ENCODE measurements at places on chromosomes 4 and X.

GRCh38 chr4:67809502-67809901, 55.3 kb upstream of the GNRHR start:
- no peak for DNase-seq

DNA sequence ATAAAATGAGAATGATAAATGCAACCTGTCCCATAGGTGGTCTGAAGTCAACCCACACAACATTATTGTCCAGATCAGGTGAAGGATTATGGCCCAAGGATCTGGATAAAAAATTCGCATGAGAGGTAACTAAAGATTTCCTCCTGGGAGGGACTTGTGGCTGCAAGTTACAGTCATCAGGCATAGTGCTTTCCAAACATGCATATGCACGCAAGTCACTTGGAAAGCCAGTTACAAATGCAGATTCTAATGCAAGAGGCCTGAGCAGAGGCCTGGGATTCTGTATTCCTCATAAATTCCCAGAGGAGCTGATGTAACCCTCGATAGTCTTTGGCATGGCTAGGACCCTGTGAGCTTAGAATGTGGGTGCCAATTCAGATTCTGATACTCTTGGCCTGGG, 21.1 kb downstream of the HS3ST1 start:
- DNase-seq = no peak

DNA sequence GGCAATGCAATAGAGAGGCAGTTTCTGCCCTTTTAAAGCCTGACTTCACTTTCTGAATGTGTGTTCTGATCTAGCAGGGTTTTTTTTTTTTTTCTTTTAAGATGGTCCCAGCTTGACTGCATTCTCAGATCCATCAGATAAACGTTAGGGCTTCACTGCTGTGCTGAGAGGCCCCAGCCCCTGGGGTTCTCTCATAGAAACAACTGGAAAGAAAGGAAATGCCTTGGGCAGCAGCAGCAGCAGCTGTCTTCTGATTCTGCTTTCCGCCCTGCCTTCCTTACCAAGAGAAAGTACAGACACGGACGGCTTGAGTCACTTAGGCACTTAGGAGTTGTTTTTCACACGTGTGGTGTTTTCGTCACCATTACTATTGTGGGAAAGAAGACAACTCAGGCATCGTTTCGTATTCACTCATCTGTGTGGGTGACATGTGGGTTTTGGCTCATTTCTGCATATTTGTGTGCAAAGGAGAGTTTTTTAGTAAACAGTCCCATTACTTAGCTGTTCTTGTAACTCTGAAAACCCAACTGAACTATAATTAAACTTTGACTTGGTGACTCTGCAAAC, 172.0 kb downstream of the PTTG2 start:
- peak; percentile 52 for DNase-seq

DNA sequence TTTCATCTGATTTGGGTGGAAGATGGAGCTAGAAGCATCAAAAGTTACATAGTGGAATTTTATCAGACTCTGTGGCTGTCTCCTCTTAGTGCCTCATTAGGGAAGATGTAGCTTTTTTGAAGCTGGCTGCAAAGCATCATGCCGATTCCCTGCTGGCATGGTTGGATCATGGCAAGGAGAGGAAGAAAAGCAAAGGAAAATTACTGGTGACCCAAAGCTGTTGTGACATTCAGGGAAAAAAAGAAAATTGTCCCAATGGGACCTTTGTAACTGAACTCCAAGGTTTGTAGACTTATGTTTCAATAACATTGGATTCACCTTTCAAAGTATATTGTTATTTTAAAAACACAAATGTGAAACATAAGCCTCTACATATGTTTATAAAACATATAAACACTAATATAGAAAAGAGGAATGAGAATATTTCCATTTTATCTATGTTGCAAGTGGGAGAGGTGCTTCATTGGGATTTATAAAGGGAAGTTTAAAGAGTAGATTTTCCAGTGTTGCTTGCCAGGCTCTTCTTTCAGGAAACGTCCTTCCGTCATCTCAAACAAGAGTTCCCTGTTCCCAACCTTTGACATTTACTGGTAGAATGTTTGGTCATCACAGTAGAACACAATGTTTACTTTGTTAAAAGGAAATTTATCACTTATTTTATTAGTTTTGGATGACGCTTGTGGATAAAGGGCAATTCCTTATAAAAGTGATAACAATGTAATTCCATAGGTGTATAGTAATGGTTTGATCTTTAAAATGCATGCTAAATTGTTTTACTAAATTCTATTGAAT, 190.1 kb upstream of the GPRIN3 start:
- DNase-seq = no peak

GRCh38 chrX:57134702-57135101, 2.5 kb downstream of the SPIN2A start:
- no peak for DNase-seq

GRCh38 chr4:2861631-2862436, 18.2 kb downstream of the ADD1 start:
- no peak for DNase-seq

DNA sequence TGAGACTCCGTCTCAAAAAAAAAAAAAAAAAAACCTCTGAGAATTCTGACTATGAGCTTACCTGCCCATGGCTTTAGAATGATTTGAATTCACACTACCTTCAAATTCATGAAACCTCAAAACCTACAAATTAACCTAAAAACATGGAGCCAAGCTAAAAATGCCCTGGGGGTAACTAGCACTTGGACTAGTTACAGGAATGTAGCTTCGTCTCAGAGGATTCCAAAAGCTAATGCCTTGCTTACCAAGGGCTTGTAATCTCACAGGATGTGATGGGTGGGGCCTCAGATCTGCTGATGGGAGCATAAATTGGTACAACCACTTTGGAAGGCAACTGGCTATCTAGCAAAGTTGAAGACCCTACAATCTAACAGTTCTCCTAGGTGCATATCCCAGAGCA, 79.4 kb upstream of the SPRY1 start:
- DNase-seq = no peak

DNA sequence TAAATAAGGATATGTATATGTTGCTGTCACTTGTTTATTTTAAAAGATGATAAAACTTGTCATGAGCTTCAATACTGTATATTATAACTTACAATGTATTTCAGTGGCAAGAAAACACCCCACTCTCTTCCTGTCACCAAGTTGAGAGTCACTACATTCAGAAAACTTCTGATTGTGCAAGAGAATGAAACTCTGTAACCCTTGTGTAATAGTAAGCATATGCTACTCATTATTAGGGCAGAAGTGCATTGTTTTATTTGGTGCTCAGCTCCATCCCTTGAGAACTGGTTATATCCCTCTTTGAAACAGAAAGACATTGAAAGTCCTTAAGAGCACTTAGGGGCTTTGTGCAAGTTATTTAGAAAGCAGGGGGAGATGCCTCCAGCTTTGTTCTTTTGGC, 594.5 kb downstream of the ARAP2 start:
- no peak for DNase-seq

GRCh38 chr4:65668201-65669089, 1.8 kb downstream of the EPHA5 start:
- no peak for DNase-seq

GRCh38 chrX:13001961-13002671, 27.2 kb downstream of the TMSB4X start:
- no peak for DNase-seq

DNA sequence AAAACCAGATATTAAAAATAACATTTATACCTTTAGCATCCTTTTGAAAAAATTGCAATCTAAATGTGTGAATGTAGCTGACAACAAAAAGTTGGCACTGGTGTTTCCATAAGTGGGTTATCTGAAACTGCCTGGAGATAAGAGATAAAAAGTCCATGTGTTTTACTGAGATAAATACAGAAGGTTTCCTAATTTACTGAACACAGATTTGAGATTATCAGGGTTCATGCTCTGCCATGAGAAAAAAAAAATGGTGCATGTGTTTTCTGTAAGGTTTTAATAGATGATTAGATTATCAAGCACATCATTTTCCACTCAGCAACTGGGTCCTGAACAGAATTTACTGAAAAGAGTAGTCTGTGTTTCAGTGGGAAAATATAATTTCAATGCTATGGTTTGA, 326.2 kb upstream of the SLIT2 start:
- DNase-seq = no peak

- DNase-seq = no peak
Observed at GRCh38 chrX:120653000-120653399, 23.1 kb upstream of the C1GALT1C1 start.

DNA sequence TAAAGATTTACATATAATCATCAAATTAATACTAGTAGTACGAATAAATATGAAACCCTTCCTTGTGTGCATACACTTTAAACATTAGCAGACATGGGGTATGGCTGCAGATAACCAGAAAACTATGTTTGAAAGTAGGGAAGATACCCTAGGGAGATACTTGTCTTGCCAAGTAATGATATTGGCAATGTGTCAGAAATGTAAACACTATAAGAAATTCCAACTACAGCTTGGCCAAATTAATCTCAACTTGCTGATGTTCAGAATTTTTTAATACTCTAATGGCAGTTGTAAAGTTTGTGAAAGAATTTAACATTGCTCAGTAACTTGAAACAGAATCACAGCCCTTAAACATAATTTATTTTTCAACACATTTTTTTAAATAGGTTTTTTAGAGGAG, 27.4 kb upstream of the HPGD start:
- no peak for DNase-seq

GRCh38 chr4:166657261-166657660, 577.0 kb downstream of the SPOCK3 start:
- no peak for DNase-seq

GRCh38 chr4:155025762-155026457, 182.5 kb upstream of the NPY2R start:
- peak; percentile 1 for DNase-seq

- no peak for DNase-seq
Observed at GRCh38 chr4:1869530-1870327, 1.5 kb upstream of the NSD2 start.

DNA sequence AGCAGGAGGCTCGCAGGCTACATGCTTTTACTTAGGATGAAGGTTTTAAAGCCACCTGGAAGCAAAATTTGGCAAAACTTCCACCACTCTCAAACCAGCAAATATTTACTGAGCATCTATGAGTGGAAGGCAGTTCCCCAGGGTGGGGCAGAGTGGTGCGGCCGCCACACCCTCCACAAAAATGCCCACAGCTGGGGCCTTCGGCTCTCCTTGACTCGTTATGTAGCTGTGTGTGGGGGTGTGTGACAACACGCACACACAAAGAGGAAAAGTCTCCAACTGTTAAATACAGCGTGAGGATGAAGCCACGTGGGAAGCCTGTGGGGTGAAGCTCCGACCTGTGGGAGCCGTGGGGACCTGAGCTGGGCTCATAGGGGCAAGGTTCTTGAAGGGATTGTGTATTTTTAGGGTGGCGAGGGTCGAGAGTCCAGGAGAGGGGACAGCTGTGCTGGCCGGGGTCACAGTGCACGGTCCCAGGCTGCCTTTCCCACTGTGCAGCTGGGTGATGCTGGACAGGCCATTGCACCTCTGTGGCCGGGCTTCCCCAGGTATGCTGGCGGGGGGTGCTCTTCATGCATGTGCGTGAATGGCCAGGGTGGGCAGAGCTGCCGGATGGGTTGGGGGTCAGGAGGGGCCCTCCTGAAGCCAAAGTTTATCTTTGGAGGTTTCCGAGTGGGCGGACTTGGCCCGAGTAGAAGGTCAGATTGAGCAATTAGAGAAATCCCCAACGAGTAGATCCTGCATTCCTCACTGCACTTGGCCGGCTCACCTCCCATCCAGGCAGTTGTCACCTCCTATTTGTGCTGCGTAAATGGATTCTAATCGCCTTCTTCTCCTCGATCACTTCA, 25.4 kb downstream of the SORCS2 start:
- no peak for DNase-seq

- peak; percentile 49 for DNase-seq
Observed at GRCh38 chr4:5863461-5864113, 29.3 kb downstream of the CRMP1 start.

GRCh38 chr4:14883661-14884060, 118.6 kb upstream of the CPEB2 start:
- no peak for DNase-seq

DNA sequence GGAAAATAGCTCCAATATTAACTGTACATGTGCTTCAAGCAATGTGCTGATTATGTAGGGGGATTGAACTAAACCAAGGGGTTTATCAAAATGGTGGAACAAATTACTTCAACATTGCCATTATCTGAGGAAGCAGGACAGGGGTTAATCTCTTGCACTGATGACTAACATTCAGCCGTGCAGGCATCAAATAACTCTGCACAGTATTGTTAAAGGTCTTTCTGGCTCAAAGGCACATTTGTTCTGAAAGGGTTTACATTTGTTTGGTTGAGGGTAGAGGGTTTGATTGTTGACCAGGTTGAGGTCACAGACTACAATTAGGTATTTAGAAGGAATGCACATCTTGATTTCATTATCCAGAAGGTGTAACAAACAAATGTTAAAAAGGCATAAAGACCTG, 32.2 kb upstream of the CCSER1 start:
- DNase-seq = no peak

DNA sequence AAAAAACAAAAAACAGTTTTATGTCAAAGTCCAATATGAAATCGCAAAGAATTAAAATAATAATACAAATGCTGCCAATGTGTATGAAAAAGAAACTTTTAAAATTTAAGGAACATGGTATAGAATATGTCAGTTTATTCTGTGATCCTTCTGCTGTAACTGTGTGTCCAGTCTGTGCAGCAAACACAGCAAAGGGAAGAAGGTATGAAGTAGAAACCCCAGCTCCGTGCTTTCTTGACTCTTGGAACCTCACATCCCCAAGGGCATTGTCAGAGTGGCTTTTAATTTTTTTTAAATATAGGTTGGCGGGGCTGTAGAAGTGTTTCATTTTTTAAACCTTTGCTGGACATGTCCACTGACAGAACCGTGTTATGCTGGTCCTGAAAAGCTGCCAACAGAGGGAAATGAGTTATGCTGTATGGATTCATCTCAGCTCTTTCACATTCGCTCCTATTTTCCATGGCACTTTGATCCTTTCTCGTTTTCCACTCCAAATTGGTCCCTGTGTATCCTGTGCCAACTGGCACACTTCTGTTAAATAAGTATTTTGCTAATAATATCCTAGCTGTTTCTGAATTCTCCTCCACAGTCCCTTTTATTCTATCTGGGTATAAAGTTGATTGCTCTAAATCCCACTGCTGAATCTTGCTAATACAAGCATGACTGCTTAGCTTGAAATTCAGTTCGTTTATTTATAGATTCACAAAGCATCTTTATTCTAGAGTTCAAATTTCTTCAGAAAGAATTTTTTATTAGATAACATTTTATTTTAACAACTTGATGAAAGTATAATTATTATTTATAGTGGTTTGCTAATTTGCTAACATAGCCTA, 127.0 kb upstream of the DDIT4L start:
- DNase-seq = no peak

DNA sequence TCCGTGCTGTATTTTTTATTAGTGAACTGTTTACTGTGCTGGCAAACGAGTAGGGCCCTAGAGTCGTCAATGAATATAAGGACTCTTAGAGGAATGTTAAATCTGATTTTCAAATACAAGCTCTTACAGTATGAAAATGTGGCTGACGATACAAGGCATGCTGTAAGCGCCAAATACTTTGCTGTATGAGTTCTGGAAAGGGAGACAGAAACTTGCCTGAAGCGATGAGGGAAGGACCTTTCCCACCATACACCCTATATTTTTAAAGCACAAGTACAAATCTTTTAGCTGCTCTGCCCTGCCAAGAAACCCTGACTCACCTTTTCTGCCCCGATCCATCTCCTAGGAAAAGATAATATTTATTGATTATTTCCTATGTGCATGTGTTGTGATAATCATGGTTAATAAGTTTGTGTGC, 15.7 kb upstream of the RUFY3 start:
- no peak for DNase-seq

- DNase-seq = no peak
Observed at GRCh38 chrX:2829469-2830246, 928 bp downstream of the GYG2 start.

- DNase-seq = no peak
Observed at GRCh38 chrX:18649498-18649951, 22.4 kb downstream of the RS1 start.

GRCh38 chr4:153366486-153366885, 22.0 kb downstream of the MND1 start:
- no peak for DNase-seq

Data from stimulated activated CD4-positive, alpha-beta T cell treated with anti-CD3 and anti-CD28 coated beads, Interleukin-2, amount 100 ng/mL, for 48 hours (primary cell).